NCI-H2029 treated with DMSO at 0.1 percent for 48 hours (cell line): ENCODE measurements at places on chromosomes 1 and 21.

DNA sequence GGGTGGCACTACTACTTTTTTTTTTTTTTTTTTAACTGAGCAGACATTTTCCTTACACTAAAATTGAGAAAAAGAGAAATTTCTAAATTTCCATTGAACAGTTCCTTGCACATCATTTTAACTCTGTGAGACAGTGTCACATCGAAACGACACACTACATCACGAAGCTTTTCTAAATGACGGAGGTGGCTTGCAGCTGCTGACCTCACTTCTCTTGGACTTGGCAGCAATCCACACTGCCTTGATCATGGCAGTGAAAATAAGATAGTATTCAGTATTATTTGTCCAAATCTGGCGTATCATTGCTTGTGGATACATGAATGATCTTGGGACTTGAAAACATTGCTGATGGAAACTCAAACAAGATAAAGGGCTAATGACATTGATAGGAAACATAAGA lies 80.3 kb upstream of the CYYR1 start:
- no peak for DNase-seq

GRCh38 chr1:67137307-67137753 lies 2.6 kb upstream of the C1orf141 start:
- DNase-seq = no peak

- DNase-seq = no peak
Measured at GRCh38 chr1:52416811-52417210, 12.4 kb downstream of the PRPF38A start.

GRCh38 chr1:38060498-38060897 lies 13.9 kb upstream of the POU3F1 start:
- no peak for DNase-seq

GRCh38 chr1:5005171-5005570 lies 350.8 kb downstream of the AJAP1 start:
- DNase-seq = no peak

DNA sequence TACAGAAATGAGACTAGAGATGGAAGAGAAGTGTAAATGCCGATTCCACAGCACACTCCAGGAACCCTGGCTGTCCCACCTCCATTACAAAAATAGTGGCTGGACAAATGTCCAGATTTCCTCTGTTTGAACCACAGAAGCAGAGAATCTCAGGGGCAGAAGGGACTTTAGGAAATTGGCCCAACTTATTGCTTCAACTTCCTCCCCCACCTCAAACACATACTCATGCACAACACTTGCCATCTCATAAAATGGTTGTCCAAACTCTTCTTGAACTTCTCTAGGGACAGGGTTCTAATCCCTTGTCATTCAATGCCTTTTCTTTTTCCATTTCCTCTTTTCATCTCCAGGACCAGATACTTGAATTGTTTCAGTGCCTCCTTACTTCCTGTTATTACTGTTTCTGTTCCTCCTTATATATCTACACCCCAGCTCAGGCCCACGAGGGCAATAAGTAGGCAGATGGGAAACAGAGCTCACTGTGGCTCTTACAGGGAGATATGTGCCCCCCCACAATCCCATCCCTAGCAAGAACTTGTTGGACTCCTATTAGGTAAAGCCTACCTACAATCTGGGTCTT lies 8.5 kb upstream of the B4GALT3 start:
- DNase-seq = no peak

GRCh38 chr1:1943834-1944570 lies 24.9 kb upstream of the TMEM52 start:
- DNase-seq = no peak

DNA sequence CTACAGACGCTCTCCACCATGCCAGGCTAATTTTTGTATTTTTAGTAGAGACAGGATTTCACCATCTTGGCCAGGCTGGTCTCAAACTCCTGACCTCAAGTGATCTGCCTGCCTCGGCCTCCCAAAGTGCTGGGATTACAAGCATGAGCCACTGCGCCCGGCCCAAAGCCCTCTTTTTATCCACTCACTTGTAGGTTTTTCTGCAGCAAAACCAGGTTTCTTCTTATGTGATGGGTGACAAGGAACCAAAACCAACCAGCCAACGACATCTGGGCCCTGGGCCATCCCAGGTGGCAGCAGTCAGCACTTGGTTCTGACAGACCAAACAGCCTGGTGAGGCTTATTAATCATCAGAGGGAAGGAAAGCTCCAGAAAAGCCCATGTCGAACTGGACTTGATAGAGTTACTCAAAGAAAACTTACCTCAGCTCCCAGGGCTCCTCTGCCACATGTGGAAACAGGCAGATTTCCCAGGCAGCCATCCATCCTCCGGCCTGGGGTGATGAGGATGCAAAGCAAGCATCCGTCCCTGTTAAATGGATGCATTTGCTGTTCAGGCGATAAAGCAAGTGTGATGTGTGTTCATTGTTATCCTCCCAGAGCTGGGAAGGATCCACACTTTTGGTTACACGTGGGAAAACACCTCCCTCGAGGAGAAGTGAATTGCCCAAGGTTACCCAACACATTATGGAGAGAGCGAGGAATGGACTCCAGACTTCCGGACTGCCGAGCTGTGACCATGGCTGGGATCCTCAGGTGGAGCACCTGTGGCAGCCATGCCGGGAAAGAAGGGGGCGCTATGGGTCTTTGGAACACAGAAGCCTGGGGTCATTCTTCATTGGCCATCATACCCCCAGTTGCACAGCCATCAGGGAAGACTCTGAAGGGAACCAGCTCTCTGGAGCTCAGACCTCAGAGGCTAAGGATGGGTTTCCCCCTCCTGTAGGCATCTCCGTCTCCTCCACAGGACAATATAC lies 118.8 kb downstream of the HUNK start:
- no peak for DNase-seq

GRCh38 chr1:29584776-29585175 lies 348.5 kb downstream of the PTPRU start:
- no peak for DNase-seq

- DNase-seq = no peak
Measured at GRCh38 chr21:35563885-35564451, 496.4 kb downstream of the SETD4 start.

DNA sequence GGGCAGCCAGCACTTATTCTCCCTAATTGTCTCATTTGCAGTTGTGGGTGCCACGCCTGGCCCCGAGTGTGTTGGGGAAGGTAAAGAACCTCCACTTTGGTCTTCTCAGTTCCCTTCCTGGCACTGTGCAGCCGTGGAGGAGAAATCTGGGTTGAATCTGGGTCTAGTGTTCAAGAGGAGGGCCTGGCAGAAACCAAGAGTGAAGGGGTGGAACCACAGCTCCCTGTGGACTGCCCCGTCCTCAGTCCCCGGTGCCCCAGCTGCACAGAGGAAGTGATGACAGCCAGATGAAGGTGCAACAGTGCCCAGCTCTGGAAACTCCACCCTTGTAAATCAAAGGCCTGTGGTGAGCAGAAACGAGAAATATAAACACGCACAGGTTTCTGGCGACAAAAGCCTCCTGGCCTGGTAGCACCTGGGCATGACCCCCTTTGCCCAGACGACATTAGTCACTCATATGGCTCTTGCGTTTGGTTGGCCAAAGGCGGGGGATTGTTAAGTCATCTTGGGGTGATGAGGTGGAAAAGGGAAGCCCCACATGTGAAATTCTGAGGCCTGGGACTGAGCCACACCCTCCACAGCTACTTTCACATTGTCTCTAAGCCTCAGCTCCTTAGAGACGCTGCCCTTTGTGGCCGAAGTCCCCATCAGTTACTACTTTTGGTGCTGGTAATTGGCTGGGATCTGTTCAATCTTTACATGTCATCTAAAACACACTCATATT lies 4.2 kb upstream of the ECE1 start:
- DNase-seq = no peak

DNA sequence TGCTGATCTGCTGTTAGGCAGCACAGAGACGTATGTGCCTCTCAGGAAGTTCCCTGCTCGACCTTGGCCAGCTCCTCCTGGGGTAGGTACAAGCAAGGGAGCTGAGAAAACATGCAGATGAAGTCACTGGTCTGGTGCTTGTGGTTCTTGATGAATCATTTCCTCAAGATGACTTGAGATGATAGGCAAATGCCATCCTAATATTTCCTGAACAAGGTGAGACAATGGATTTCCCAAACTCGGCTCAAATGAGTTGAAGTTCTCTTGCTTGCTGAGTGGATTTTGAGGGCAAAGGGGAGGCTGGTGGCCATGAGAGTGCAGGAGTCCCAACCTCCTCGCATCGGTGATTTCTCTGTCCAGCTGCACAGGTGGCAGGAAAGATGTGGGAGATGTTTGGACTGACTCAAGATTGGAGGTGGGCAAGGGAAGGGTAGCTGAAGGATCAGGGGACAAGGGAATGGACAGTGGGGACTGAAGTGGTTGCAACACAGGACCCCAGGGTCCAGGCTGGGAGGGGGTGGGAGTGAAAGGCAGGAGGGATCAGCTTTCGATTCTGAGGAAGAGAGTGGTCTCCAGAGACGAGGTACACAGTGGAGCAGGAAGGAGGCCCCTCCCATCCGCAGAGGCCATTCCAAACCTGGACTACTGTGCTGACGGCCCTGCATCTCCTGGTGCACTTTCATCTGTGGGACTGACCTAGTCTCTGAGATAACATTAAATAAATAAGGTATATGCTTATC lies 63.9 kb downstream of the CAPN2 start:
- DNase-seq = no peak

DNA sequence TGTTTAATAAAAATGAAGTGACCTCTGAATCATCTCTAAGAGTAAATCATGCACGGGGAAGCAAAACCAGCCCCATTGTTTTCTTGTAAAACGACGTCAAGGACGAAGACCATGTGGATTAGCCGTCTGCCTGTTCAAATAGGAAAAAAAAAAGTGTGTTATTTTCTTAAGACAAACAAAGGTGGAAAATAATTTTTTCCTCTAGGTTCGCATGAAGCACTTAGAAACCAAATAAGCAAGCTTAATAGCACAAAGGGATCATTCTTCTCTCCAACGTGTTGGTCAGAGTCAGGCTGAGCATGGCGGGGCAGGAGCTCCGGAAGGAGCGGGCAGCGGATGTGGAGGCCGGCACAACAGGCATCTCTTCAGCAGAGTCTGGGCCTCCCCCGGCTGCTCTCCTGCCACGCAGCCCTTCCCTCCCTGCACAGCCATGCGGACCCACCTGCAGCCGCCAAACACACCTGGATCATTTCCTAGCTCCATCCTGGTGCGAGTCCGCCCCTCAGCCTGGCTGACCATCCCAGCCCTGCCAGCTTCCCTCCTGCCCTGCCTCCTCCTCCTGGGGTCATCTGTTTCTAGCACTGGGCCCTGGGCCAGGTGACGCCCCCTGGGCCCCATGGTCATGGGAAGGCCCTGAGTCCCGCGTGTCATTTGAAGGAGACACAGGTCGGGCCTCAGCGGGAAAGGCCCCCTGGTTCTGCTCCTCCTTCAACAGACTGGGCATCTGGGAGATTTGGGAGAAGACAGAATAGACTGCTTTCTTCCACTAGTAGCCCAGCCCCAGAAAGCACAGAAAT lies 40.2 kb downstream of the MX1 start:
- no peak for DNase-seq

DNA sequence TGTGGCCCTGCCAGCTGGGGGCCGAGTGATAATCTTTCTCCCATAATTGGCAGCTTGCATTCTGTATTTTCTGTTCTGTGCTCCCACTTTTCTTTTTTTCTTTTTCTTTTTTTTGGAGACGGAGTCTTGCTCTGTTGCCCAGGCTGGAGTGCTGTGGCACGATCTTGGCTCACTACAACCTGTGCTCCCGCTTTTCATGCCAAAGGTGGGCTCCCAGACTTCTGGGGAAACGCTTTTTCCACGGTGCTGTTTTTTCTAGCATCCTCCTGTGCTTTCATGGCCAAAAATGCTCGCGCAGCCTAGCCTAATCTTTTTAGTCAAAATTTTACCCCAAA lies 585 bp upstream of the AHCTF1 start:
- no peak for DNase-seq

- no peak for DNase-seq
Measured at GRCh38 chr1:46148318-46148717, 15.9 kb upstream of the PIK3R3 start.

GRCh38 chr1:111238056-111238795 lies 10.7 kb downstream of the CHI3L2 start:
- no peak for DNase-seq

GRCh38 chr1:16139473-16139962 lies 16.4 kb downstream of the EPHA2 start:
- DNase-seq = no peak

- no peak for DNase-seq
Measured at GRCh38 chr1:221418346-221418745, 323.5 kb downstream of the DUSP10 start.

- DNase-seq = no peak
Measured at GRCh38 chr1:113244112-113244820, 146.0 kb upstream of the MAGI3 start.

DNA sequence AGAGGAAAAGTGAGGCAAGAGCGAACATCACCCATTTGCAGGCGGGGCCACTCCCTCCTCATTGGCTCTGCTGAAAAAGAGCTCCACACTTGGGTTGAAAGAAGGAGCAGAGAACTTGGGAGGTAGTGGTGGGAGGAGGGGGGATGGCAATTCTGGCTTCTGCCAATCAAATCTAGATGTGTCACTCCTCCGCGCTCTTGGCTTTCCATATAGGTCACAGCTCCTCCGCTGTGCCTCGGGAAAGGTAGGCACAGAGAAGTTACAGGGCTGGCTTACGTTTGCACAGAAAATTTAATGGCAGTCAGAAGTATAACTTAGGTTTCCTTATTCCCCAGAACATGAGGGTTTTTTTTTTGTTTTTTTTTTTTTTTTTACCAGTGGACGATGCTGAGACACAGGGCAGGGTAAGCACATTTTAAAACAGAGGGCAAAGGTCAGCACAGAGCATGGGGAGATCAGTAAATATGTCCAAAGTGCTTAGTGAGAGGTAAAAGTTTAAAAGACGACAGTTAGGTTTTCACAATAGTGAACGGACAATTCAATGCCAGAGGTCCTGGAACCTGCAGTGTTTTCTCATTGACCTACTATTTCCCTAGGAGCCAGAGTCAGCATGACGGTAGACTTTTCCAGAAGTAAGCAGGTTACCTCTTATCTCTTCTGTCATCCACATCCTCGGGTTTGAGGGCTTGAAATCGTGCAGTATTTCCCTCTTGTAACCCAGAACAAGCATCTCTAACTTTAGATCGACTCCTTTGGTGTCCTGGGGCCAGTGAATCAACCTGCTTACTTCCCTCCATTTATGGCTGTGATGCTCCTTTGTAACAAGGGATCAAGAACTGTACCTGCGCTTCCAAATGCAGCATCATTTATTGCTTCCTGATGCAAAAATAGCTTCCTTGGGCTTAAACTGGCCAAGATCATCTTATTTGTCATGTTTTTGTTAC lies 258.9 kb upstream of the PROX1 start:
- no peak for DNase-seq

GRCh38 chr1:164771041-164771618 lies 212.1 kb downstream of the PBX1 start:
- DNase-seq = no peak

DNA sequence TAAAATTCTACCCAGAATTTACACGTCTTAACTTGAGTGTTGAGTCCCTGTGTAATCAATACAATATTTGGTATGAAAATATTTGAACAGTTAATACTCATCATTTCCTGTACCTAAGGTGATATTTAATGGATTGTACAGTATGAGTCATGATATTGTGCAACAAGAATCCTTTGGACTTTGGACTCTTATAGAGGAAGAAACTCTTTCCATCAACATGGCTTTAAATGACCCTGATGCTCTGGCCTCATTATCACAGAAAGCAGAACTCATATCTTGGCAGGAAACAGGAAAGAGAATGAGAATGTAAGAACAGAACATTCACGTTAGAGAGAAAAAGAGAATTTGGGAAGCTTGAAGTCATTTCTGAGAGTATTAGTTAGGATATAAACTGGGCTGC lies 168.8 kb upstream of the B3GALT2 start:
- no peak for DNase-seq

- DNase-seq = no peak
Measured at GRCh38 chr1:118564961-118565703, 380.1 kb upstream of the SPAG17 start.

- no peak for DNase-seq
Measured at GRCh38 chr1:186643614-186644013, 36.6 kb downstream of the PTGS2 start.
